ENCODE measurements at places on chromosomes 3 and 15.

DNA sequence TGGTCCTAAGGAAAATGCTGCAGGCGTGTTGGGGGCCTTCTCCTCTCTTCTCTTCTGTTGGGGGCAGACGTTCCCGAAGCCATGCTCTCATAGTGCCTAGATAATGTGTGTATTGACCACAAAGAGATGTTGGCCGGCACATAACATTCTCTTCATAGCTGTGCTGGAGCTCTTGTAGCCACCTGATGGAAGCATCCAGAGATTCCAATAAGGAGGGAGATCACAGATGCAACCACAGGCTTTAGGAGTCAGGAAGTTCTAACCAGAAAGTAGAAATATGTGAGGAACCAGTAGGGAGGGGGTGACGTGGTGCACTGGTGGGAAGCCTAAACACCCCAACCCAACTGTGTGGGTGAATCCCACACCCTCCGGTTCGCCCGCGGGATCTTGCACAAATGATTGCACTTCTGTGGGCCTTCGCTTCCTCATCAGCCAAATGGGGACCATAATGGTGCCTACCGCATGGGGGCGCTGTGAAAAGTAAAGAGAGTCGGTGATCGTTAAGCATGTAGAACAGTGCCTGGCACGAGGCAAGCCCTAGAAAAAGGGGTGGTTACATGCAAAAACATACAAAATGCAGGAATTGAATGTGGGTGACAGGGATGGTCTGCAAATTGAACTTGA lies 87.8 kb downstream of the TOP2B start:
- no peak for DNase-seq

DNA sequence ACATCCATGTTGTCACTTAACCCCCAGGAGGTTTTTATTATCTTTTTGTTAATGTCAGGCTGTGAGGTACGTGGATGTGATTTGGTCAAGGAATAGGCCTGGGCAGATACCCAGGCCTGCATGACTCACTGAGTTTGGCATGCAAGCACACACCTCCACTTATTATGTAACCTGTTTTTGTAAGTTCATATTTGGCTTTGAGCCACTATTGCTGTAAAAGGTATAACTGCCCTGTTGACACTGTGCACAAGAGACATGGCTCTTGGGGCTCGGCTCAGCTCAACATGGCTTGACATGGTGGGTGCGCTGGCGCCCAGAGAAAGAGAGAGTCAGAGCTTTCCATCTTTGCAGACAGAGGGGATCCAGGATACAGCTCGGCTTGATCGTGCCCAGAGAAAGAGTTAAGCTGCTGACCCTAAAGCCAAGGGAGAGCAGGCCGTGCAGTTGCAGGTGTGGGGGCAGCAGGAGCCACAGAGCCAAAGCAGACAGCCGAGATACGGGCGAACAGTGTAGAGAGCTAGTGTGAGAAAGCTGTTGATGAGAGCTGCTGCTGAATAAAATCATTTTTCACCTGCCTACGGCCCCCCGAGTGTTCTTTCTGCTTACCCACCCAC lies 67.9 kb upstream of the UNC13C start:
- DNase-seq = no peak

DNA sequence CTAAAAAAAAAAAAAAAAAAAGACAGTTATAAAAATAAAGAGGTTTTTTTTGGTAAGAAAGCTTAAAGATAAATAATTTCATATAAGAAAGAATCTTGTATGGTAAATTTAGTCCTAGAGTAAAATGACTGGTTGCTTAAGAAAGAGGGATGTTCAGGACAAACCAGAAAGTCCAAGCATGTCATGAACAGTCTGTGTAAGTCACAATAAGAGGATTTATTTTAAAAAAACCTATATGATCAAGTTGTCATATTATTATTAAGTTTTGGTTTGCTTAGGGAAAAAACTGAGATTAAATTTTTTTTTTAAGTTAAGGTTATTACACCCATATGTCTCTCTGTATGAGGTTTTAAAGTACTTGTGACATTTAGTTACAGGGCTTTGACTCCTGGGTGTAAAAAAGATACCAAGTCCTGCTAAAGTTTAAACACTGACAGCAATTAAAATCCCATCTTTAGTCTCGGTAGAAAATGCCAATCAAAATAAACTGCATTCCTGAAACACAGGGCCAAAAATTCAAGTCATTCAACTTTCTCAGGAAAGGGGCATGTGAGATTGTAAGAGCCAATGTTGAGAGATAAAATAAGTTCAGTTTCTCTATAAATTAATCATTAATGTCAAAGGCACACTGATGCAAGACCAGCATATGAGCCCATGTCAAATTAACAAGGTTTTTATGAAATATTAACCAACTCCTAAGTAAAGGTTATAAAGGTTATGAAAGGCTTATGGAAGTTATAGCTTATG lies 8.5 kb upstream of the BDH1 start:
- no peak for DNase-seq

DNA sequence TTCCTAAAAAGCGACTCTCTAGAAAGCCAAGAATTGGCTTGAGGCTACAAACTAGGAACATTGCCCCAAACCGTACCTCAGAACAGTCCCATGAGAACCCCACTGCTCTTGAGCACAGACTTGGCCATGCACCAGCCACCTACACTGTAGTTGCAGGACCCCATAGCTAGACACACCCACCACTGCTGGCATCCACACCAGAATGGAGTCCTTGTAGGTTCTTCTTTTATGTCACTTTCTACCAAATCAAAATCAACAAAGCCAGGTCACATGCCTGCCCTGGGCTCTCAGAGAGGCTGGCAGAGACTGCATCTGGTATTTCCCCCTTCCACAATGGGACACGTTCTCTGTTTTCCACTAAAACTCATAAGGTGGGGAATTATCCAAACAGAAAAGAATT lies 290.5 kb downstream of the SHOX2 start:
- DNase-seq = no peak

DNA sequence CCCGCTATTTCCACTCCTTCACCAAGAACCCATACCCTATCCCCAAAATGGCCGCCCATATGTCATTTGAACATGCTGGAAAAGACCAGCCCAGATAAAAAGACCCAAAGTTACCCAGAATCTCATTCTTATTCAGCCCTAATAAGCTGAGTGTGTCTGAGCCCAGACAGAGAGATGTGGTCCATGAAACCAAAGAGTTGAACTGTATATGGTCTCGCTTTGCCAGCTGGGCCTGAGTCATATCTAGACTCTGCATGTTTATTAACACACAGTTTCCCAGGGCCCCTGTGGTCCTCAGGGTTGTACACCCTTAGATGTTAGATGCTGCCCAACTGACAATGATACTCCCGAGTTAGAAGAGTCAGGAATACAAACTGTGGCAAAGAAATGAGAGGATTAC lies 201.9 kb upstream of the STRIT1 start:
- DNase-seq = no peak

GRCh38 chr15:72685301-72685924 lies 569 bp downstream of the HIGD2B start:
- DNase-seq = no peak

DNA sequence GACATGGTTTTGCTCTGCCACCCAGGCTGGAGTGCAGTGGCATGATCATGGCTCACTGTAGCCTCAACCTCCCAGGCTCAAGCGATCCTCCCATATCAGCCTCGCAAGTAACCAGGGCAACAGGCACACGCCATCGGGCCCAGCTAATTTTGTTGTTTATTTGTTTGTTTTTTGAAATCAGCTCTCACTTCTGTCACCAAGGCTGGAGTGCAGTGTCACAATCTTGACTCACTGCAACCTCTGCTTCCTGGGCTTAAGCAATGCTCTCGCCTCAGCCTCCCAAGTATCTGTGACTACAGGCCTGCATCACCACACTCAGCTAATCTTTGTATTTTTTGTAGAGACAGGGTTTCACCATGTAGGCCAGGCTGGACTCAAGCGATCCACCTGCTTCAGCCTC lies 26.3 kb upstream of the PLCH1 start:
- DNase-seq = no peak

- no peak for DNase-seq
Observed at GRCh38 chr15:75693501-75694240, 19.0 kb downstream of the CSPG4 start.
